Left renal cortex interstitium (tissue), 4 donors: ENCODE measurements at places on chromosomes 2 and 18. TPM values are rescaled to one million over a fixed set of nuclear protein-coding genes. Genes with fewer than 3 reads are reported as not detected.

CFAP65 gene
- 0.27 TPM for polyA plus RNA-seq

DNA sequence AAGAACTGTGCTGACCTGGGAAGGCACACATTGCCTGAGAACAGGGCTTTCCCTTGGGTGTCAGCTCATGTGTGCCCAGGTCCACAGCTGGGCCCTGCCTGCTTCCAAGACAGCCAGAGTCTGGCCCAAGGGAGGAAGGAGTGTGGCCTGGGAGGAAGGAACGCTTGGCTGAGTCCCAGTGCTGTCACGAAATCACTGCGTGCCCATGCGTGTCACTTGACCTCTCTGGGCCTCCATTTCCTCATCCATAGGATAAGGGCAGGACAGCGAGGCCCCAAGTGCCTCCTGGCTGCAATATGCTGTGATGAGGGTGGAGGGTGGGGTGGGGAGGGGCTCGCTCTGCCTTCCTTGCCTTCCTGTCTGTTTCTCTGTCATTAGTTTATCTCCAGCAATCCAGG, 642 bp upstream of the KCNK3 start:
- no peak for DNase-seq

- DNase-seq: no peak
These were observed 14.8 kb downstream of the TWIST2 start for GRCh38 chr2:238862701-238863100.

GRCh38 chr2:129375632-129376425, 603.6 kb upstream of the RAB6C start:
- DNase-seq: no peak

- DNase-seq: no peak
These were observed 692.6 kb downstream of the ERBB4 start for GRCh38 chr2:211846036-211846400.

- no peak for DNase-seq
These were observed 27.8 kb downstream of the CRACDL start for GRCh38 chr2:98907966-98908905.
